ENCODE measurements at places on chromosomes 5 and 9.

DNA sequence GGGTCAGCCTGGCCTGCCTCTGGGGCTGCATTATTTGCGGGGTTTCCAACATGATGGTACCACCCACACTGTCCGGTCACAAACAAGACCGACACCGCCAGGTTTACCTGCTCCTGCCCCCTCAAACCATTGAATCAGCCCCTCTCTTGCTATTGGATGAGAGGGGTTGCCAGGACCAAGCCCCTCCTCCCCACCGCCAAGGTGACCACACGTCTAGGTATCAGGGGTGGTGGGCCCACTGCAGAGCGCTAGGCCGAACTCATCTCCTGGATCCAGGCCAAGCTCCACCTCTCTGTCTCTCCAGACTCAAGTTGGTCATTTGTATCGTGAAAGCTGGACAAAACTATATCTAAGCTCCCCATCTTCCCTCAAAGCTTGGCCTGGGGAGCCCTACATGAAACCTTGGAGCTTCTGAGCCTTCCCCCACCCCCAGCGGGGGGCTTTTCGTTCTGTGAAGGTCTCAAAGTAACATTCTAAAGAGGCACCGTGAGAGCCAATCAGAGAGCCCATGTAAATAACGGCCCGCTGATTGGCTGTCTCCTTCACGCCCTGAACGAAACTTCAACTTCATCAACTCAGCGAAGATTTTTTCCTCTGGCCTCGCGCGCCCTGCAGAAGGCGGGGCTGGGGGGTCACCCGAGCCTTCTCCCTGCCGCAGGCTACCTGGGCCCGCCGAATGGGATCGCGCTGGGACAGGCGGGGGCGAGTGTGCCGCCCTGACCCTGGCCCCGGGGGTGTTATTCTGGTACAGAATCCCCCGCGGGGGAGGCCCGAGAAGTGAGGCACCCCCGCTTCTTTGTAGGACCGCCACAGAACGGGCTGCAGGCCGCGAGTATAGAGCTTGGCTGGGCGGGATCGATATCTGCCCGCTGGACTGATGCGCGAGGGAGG lies 49.6 kb upstream of the PSD2 start:
- DNase-seq: no peak

GRCh38 chr9:10062629-10063395 lies 550.0 kb downstream of the PTPRD start:
- no peak for DNase-seq

- no peak for DNase-seq
These were observed 214.7 kb downstream of the IRX2 start for GRCh38 chr5:2536632-2537377.

- no peak for DNase-seq
These were observed 6.8 kb downstream of the EPB41L4B start for GRCh38 chr9:109314011-109314531.

DNA sequence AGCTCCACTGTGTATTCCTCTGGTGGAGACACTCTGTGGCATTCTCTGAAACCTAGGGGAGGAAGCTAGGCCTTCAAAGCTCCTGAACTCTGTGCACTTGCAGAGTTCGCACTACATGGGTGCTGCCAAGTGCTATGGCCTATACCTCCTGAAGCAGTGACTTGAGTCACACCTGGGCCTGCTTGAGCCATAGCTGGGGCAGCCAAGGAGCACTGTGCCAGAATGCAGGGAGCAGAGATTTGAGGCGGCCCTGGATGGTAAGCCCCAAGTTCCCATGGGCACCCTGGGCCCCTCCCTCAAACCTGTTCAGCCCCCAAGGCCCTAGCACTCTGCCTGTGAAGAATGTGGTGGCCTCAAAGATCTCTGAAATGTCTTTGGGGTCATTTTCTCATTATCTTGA lies 212.9 kb downstream of the SPATA31A6 start:
- DNase-seq: no peak

DNA sequence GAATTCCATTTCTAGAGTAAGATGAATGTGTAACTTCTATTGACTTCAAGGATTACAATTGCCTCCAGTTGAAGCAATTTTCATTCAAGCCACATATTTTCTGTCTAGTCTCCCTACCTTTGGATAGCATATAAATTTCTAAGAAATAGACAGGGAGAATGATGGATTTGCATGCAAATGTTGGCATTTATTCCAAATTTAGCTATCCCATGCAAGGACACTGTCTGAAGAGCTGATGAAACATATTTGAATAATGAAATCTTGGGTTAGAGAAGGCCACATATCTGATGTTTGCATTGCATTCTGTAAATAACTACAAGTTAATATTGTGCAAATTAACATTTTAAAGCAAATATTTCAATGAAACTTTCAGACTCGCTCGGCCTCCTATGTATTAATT lies 36.0 kb upstream of the NAA35 start:
- DNase-seq: no peak

DNA sequence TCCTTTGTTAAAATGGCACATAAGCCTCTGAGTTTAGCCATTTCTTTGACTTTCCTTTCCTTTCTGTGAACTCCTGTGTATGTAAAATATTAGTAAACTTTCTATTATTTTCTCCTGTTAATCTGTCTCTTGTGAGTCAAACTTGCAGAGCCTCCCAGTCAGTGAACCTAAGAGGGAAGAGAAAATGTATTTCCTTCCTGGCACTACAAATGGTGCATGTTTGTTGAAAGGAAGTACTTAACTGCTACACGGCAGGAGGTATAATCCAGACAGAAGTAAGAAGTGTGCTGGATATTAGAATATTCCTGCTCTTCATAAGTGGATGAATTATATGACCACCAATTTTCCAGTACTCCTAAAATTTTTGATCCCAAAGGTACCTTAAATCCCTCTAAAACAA lies 23.0 kb downstream of the CTSL start:
- no peak for DNase-seq

GRCh38 chr5:110623874-110624273 lies 102.6 kb downstream of the TMEM232 start:
- no peak for DNase-seq

DNA sequence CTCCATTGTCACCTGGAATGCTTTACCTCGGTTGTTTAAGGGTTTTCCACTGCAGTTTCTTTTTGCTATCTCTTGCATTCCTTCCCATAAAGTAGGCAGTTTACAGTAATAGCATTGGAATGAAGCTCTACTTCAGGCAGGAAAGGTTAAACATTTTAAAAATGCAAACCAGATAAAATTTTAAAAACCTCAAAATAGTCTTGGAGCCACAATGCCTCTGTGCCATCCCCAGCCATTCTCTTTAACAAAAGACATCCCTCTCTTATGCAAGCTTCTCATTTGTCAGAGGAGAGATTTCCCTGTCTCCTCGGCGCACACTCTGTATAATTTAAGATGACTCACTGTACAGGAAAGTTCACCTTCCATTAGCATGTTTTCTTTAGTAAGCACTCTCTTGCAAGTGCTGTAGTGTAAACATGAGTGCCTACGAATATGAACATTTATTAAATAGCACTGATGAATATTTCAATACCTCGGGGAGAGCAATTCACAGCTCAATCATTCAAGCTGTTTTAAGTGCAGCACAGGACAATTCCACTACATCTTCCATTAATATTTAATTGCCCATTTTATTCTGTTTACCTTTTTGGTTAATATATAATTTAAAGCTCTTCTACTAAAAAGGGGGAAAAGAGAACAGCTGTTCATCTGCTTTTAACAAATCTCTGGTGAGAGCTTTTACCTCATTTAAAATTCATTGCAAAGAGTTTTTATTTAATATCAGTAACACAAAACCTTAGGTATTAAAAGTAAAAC lies 343.6 kb downstream of the SPATA31D1 start:
- no peak for DNase-seq

DNA sequence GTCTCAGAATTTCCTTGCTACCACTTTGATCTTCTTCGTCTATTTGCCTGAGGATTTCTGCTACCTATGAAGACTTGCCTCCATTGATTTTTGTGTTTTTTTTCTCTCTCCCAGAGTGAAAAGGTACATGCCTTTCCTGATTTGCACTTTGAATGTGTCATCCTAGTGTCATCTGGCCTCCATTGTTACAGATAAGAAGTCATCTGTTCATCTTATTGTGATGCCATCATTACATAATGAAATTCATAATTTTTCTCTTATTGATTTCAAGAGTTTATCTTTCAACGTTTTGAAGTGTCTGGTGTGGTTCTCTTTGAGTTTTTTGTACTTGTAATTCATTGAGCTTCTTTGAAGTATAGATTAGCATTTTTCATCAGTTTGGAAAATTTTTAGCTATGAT lies 144.8 kb downstream of the SH3GL2 start:
- no peak for DNase-seq

- no peak for DNase-seq
These were observed 2.4 kb downstream of the ANXA6 start for GRCh38 chr5:151154931-151155774.

DNA sequence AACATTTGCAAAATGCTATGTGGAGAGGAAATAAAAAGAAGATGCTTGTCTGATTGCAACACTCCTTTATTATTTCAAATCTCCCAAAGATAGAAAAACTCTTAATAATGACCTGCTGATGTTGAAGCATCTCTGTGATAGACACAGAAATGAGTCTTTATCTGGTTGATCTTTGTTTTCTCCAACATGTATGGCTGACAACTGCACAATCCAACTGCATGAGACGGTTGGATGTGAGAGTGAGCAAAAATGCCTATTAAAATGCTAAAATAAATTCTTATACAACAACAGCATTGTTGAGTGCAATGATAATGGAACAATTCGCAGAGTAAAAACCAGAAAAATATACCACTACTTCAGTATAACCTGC lies 7.5 kb upstream of the IZUMO3 start:
- no peak for DNase-seq

GRCh38 chr5:54965806-54966205 lies 19.6 kb downstream of the ESM1 start:
- DNase-seq: no peak

DNA sequence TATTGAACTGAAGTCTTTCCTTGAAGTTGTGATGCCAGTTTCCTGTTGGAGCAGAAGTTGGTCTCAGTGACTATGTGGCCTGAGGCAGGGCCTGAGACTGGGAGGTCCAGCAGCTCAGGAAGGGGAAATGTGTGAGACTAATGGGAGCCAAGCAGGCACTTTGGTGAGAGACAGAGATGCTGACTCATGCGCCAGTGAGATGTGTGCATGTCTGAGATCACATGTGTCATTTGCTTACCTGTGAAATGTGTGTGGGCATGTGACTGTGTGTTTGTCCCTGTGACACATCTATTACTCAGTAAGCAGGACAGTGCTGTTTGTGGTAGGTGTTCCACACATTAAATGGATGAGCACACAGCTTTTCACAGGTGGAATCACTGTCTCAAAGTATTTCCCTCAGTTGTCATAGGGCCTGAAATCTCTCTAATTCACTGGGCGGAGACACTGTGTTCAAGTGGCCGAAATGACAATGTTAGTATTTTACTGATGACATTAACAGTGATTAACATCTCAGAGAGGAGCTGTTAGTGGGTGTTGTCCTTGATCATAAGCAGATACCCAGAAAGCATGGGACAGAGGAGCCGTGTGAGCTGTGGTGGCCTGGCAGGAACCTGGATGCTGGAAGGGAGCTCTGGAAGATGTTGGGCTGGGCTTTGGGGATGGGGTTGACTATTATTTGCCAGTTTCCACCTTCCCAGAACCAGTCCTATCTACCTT lies 7.4 kb downstream of the NPR2 start:
- DNase-seq: no peak

DNA sequence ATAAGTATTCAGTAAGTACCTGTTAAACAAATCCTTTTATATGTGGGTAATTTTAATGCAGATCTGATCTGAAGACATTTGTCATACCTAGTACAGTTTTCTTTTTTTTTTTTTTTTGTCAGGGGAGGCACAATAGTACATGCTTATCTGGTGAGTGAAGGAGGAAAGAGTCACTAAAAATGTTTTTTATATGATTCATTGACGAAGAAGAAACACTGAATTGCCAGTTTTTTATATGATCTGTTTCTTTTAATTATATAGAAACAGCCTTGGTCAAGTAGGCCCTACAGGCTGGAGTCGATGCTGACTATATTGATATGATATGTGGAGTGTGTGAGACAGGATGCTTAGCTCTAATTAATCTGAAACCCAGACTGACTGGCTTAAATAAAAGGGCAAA lies 315.2 kb downstream of the PSAT1 start:
- no peak for DNase-seq

DNA sequence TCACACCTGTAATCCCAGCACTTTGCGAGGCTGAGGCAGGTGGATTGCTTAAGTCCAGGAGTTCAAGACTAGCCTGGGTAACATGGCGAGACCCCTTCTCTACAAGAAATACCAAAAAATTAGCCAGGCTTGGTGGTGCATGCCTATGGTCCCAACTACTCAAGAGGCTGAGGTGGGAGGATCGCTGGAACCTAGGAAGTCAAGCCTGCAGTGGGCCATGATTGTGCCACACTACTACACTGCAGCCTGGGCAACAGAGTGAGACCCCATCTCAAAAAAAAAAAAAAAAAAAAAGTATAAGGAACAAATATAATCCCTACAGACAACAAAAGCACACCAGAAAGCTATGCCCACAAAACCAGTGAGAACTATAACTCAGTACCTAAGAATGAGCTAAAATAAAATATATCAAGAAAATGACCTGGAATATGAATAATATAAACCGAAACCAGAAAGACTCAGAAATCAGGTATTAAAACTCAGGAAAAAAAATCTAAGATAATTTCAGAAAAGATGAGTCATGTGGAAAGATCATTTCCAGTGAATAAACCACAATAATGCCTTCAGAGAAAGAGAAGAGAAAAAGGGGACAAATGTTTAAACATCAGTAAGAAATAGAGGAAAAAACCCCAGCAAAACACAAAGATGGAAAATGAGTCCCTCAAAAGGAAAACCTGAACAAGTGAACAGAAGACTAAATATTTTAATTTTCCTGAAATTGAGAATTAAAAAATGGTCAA lies 57.4 kb downstream of the GOLPH3 start:
- no peak for DNase-seq

DNA sequence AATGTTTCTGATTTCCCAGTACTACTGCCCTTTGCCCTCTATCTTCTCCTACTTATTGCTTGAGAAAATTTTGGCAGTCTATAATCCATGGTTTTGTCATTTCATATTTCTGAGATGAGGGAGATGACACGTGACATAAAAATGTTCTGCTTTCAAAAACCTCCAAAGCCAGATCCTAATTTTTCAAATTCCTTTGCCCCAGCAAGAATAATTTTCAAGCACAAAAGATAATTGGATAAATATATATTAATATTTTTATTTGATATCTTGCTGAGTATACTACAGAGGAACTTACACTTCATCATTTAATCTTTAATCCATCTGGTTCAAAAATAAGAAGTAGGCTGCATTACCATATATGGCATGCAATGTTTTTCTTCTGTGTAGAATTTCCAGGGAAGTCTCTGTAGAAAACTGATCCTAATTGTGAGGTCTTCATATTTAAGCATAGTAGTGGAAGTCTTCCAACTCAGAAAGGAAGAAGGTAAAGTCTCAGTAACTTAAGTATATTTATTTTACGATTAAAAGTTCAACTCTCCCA lies 1738.8 kb downstream of the EFNA5 start:
- DNase-seq: no peak

GRCh38 chr5:33049842-33050241 lies 338.7 kb downstream of the NPR3 start:
- DNase-seq: no peak

All from HAP-1 (cell line).